ENCODE measurements at places on chromosomes 5 and 9. TPM values are rescaled to one million over a fixed set of nuclear protein-coding genes. Genes with fewer than 3 reads are reported as not detected.

DNA sequence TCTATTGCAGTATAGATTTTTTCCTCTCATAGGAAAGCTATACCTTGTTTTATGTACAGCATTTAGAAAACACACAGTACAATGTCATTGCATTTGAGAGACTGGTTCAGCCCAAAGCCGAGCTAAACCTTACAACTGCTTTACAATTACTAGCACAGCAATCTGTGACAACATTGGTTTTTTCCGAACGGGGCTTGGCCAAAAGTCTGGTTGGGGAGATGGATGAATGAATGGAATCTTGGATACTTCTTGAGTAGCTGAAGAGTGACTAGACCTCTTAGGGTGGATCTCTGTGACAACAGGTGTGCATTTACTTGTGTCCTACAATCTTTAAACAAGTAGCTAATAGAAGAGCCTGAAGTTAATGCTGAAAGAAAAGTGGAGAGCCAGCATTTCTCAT is 1.2 kb downstream of the SGCD start:
- no peak for DNase-seq

GRCh38 chr9:134376386-134377142 is 50.3 kb downstream of the RXRA start:
- no peak for DNase-seq

- no peak for DNase-seq
Observed at GRCh38 chr9:1231998-1232919, 182.1 kb downstream of the DMRT2 start.

ANKRD20A1 gene
- total RNA-seq, result not detected
